ENCODE measurements at places on chromosomes 11 and 22. TPM values are rescaled to one million over a fixed set of nuclear protein-coding genes. Genes with fewer than 3 reads are reported as not detected.

DNA sequence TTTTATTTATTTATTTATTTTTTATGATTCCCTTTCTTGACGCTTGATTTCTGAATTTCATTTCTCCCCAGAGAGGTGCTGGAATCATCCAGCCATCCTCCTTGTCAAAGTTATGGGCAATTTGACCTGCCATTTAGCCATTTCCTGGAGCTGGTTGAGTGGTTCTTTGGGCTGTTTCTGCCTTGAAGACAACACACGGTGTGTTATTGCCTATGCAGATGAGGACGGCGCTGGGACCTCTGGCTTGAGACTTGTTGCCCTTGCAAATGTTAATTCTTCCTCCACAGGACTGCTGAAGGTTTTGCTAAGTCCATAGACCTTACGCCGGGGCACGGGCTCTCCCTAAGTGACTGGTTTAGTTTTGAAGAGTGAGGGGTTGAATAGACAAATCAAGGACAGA lies 147.9 kb upstream of the PLET1 start:
- no peak for DNase-seq
- no peak overlapping the region for H3K4me3 ChIP-seq
- peaks cover 17% of the 10 kb centered on the region for H3K27me3 ChIP-seq
- H3K4me1 ChIP-seq = no peaks in the 10 kb centered on the region
- no peak overlapping the region for H3K27ac ChIP-seq
- no peaks in the 10 kb centered on the region for H3K36me3 ChIP-seq

- H3K4me3 ChIP-seq = no peak overlapping the region
- H3K27me3 ChIP-seq = no peaks in the 10 kb centered on the region
- no peak for DNase-seq
- peaks cover 2% of the 10 kb centered on the region for H3K36me3 ChIP-seq
- H3K4me1 ChIP-seq = peaks cover 23% of the 10 kb centered on the region
Observed at GRCh38 chr11:33329705-33330329, 72.6 kb downstream of the HIPK3 start.

DNA sequence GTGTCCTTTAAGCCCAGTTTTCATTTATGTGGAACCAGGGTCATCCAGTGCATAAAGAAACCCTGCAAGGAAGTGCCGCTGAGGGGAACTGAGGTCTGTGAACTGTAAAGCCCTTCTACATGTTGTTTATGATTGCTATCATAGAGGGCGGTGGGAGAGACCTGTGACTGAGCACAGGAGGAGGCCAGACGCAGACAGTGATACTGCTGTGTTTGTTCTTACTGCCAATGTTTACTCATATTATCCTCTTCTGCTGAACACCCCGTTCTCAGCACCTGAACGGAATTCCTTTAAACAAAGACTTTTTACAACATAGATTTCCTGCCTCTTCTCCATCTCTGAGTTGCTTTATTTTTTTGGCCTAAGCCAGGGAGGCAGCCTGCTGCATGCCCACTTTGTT lies 967 bp upstream of the GALNT18 start:
- no peak overlapping the region for H3K4me3 ChIP-seq
- no peak for DNase-seq
- no peaks in the 10 kb centered on the region for H3K27me3 ChIP-seq
- H3K4me1 ChIP-seq = peaks cover 38% of the 10 kb centered on the region
- no peaks in the 10 kb centered on the region for H3K36me3 ChIP-seq

GRCh38 chr22:24002272-24002671 lies 3.0 kb downstream of the GSTT4 start:
- H3K27me3 ChIP-seq = peaks cover 2% of the 10 kb centered on the region
- H3K27ac ChIP-seq = no peak overlapping the region
- no peak overlapping the region for H3K4me3 ChIP-seq
- H3K36me3 ChIP-seq = no peaks in the 10 kb centered on the region

GRCh38 chr22:30182350-30182745 lies 64.2 kb downstream of the LIF start:
- no peaks in the 10 kb centered on the region for H3K27me3 ChIP-seq
- no peak overlapping the region for H3K27ac ChIP-seq
- H3K4me1 ChIP-seq = peaks cover 14% of the 10 kb centered on the region
- no peak for DNase-seq

- peaks cover 43% of the 10 kb centered on the region for H3K36me3 ChIP-seq
- H3K27me3 ChIP-seq = no peaks in the 10 kb centered on the region
- no peak for DNase-seq
- peaks cover 22% of the 10 kb centered on the region for H3K4me1 ChIP-seq
- H3K27ac ChIP-seq = peak overlapping the region; percentile 41
- H3K4me3 ChIP-seq = no peak overlapping the region
Observed at GRCh38 chr11:7612661-7613393, 60.5 kb downstream of the CYB5R2 start.

DNA sequence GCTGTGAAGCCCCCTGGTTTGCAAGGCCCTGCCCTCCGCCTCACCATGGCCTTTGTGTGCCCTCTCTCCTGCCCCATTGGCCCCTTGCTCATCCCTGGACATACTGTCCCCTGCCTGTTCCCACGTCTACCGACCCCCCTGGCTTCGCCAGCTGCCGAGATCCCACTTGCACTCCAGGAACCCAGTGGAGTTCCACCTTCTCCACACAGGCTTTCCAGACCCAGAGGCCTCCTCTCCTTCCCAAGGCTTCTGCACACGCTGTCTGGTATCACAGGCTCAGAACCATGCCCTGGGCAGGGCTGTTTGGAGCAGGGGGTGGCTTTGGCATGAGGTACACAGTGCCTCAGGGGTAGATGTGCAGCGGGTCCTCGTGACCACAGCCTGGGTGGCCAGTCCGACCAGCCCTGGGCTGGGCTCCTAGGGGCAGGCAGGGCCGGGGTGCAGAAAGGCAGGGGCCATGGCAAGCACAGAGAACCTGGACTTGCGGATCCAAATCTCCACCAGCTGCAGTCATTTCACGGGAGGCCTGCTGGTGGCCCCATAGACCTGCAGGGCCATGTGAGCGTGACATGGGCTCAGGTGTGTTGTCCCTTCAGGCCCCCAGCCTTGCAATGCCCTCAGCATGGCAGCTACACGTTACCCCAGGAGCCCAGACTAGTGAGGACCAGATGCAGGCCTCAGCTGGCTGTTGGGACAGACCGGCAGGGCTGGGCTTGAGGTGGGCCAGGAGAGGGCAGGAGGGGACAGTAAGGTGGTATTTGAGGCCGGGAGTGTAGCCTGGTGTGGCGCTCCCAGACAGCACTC lies 9.5 kb downstream of the GRK2 start:
- peaks cover 34% of the 10 kb centered on the region for H3K4me1 ChIP-seq
- no peaks in the 10 kb centered on the region for H3K27me3 ChIP-seq
- no peak overlapping the region for H3K4me3 ChIP-seq
- peak overlapping the region; percentile 36 for H3K27ac ChIP-seq

GRCh38 chr11:70462818-70463477 lies 64.6 kb downstream of the CTTN start:
- peaks cover 19% of the 10 kb centered on the region for H3K27me3 ChIP-seq
- no peaks in the 10 kb centered on the region for H3K36me3 ChIP-seq
- no peak overlapping the region for H3K27ac ChIP-seq
- H3K4me1 ChIP-seq = no peaks in the 10 kb centered on the region
- DNase-seq = no peak

DNA sequence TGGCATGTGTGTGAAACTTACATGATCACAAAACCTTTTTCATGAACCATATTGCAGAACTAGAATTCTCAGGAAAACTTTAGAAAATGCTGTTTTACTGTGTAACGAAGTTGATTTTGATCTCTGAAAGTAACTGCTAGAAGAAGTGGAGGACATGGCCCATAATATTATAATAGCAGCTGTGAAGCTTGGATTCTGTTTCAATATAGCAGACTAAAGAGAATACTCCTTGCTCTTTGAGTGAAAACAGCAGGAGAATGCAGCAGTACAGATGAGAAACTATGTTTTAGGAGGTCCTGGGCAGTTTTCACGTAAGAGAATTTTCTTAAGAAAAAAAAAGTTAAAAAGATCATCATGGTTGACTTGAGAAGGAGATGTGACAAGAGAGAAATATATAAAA lies 76.7 kb upstream of the POU2AF2 start:
- H3K4me1 ChIP-seq = no peaks in the 10 kb centered on the region
- H3K27me3 ChIP-seq = peaks cover 3% of the 10 kb centered on the region
- no peaks in the 10 kb centered on the region for H3K36me3 ChIP-seq
- H3K4me3 ChIP-seq = no peak overlapping the region

DNA sequence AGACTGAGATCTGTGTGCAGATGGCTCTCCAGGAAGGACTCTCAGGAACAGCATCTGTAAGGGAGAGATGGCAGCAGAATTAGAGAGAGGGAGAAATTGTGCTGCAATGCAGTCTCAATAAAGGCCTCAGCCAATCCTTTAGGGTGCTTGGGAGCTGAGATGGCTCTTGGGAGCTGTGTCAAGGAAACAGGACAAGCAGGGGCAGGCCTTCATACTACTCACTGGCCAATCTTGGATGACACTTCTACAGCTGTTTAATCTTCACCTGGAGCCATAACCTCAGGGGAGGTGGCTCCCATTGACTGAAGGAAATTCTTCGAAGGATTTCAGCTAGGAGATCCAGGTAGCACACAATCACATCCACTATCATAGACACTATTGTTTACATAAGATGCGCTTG lies 10.0 kb downstream of the OR5B21 start:
- H3K27me3 ChIP-seq = peaks cover 10% of the 10 kb centered on the region

GRCh38 chr22:38870791-38871359 lies 1.1 kb downstream of the CBX6 start:
- no peaks in the 10 kb centered on the region for H3K36me3 ChIP-seq
- H3K27ac ChIP-seq = peak overlapping the region; percentile 87
- DNase-seq = peak; percentile 35
- H3K27me3 ChIP-seq = no peaks in the 10 kb centered on the region

- H3K27ac ChIP-seq = no peak overlapping the region
- H3K4me3 ChIP-seq = no peak overlapping the region
- no peaks in the 10 kb centered on the region for H3K27me3 ChIP-seq
- H3K4me1 ChIP-seq = peaks cover 40% of the 10 kb centered on the region
- peak; percentile 69 for DNase-seq
Observed at GRCh38 chr11:73977856-73978519, 4.7 kb downstream of the UCP2 start.

DNA sequence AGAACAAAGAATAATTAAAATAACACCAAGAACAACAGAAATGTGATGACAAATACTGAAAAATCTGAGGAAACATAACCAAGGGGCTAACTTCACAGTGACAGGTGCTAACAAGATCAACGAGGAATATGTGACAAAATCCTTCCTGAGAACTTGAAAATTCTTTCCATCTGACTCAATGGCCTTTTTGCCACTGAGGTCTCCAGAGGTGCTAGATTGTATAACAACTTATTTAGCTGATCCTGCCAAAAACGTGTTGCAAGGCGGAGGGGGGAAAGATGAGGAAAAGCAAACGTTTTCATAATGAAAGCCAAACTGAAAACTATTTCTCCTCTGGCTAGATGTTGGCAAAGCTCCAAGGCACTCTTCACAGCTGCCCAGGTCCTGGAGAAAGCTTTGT lies 364.5 kb downstream of the NTM start:
- peaks cover 10% of the 10 kb centered on the region for H3K27me3 ChIP-seq
- peaks cover 23% of the 10 kb centered on the region for H3K4me1 ChIP-seq
- no peak overlapping the region for H3K4me3 ChIP-seq
- no peak overlapping the region for H3K27ac ChIP-seq
- no peak for DNase-seq
- no peaks in the 10 kb centered on the region for H3K36me3 ChIP-seq

DNA sequence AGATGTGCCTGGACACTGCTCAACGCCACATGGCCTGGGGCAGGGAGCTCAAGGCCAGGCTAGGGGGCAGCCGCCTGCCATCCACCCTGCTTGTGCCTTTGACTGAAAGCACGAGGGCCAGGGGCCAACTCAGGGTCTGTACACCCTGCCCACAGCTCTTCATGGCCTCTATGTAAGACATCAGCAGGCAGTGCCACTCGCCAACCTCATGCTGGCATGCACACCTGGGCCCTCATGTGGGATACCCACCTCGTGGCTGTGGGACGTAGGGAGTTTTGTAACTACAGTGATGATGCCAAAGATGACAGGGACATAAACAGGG lies 25.6 kb downstream of the TBX1 start:
- peaks cover 5% of the 10 kb centered on the region for H3K36me3 ChIP-seq
- H3K27me3 ChIP-seq = no peaks in the 10 kb centered on the region
- no peaks in the 10 kb centered on the region for H3K4me1 ChIP-seq

GRCh38 chr11:82577246-82577645 lies 156.4 kb downstream of the FAM181B start:
- H3K36me3 ChIP-seq = no peaks in the 10 kb centered on the region
- no peak overlapping the region for H3K27ac ChIP-seq
- no peak overlapping the region for H3K4me3 ChIP-seq
- DNase-seq = no peak

GRCh38 chr22:41862160-41862529 lies 29.2 kb downstream of the SREBF2 start:
- H3K27ac ChIP-seq = peak overlapping the region; percentile 79
- H3K4me1 ChIP-seq = peaks cover 59% of the 10 kb centered on the region
- no peak overlapping the region for H3K4me3 ChIP-seq
- no peaks in the 10 kb centered on the region for H3K27me3 ChIP-seq
- H3K36me3 ChIP-seq = no peaks in the 10 kb centered on the region
- DNase-seq = no peak

DNA sequence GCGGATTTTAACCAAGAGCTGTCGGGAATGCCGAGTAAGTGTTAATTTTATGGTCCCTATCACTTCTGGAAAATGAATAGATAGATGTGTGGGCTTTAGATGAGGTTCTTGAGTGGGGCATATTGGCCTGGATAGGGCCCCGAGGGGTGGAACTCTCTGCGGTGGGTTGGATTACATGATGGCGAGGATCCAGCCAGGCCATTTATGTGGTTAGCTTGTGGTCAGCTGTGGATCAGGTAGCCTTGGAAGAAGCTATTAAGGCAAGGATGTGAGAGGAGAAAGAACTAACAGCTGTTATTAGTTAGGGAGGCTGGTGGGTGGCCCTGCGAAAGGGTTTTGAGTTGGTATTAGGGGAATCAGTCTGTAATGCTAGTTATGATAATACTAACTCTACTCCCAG lies 268.4 kb downstream of the NELL1 start:
- no peak overlapping the region for H3K4me3 ChIP-seq
- DNase-seq = no peak
- no peaks in the 10 kb centered on the region for H3K36me3 ChIP-seq
- no peak overlapping the region for H3K27ac ChIP-seq
- H3K4me1 ChIP-seq = no peaks in the 10 kb centered on the region

- peaks cover 7% of the 10 kb centered on the region for H3K27me3 ChIP-seq
- no peaks in the 10 kb centered on the region for H3K36me3 ChIP-seq
Observed at GRCh38 chr11:1204381-1205101, 18.3 kb upstream of the MUC5B start.

GRCh38 chr11:70549386-70549785 lies 151.1 kb downstream of the CTTN start:
- H3K36me3 ChIP-seq = no peaks in the 10 kb centered on the region
- H3K27ac ChIP-seq = no peak overlapping the region
- DNase-seq = no peak
- H3K4me3 ChIP-seq = no peak overlapping the region
- H3K27me3 ChIP-seq = peaks cover 17% of the 10 kb centered on the region
- H3K4me1 ChIP-seq = peaks cover 4% of the 10 kb centered on the region

- peaks cover 36% of the 10 kb centered on the region for H3K36me3 ChIP-seq
- no peak for DNase-seq
- no peak overlapping the region for H3K27ac ChIP-seq
Observed at GRCh38 chr11:12529041-12529440, 145.2 kb upstream of the TEAD1 start.

INS gene
- total RNA-seq = not detected

MRGPRX3 gene
- not detected for total RNA-seq

SUSD2 gene
- 1.00 TPM for total RNA-seq

TIMP3 gene
- 126 TPM for total RNA-seq

MB gene
- not detected for total RNA-seq

MS4A3 gene
- total RNA-seq = not detected
